ENCODE measurements at places on chromosomes 2 and 18. TPM values are rescaled to one million over a fixed set of nuclear protein-coding genes. Genes with fewer than 3 reads are reported as not detected.

The FRZB gene
- total RNA-seq: not detected

- no peak for DNase-seq
Measured at GRCh38 chr18:55925772-55926171, 337.8 kb upstream of the TCF4 start.

GRCh38 chr2:225052703-225053102 lies 10.4 kb upstream of the DOCK10 start:
- DNase-seq: peak; percentile 71

DNA sequence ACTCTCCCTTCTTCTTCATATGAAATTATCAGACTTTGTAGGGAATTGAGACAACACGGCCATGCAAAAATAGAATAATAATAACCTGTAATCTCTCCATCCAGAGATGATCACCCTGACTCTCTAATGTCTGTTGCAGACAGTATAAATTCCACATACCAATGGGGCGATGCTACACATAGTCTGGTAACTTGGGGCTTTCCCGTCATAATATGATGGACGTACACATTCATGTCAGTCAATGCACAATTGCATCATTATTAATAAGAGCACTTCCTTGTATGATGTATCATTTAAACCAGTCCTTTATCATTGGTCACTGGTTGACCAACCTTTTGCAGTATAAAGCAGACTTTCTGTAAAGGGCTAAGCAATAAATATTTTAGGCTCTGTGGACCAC lies 39.5 kb upstream of the SCLY start:
- DNase-seq: no peak

- no peak for DNase-seq
Measured at GRCh38 chr2:143160732-143161707, 31.8 kb downstream of the ARHGAP15 start.

Data from activated CD8-positive, alpha-beta memory T cell treated with anti-CD3 and anti-CD28 coated beads, Interleukin-2, amount 10 ng/mL, durations not matched to agents 7 days and 5 days (primary cell).